ENCODE measurements at places on chromosomes 1 and 21.

GRCh38 chr1:209008586-209008985, 574.9 kb upstream of the CAMK1G start:
- DNase-seq: no peak

- DNase-seq: peak; percentile 38
Measured at GRCh38 chr1:23597635-23598388, 38.5 kb upstream of the ID3 start.

DNA sequence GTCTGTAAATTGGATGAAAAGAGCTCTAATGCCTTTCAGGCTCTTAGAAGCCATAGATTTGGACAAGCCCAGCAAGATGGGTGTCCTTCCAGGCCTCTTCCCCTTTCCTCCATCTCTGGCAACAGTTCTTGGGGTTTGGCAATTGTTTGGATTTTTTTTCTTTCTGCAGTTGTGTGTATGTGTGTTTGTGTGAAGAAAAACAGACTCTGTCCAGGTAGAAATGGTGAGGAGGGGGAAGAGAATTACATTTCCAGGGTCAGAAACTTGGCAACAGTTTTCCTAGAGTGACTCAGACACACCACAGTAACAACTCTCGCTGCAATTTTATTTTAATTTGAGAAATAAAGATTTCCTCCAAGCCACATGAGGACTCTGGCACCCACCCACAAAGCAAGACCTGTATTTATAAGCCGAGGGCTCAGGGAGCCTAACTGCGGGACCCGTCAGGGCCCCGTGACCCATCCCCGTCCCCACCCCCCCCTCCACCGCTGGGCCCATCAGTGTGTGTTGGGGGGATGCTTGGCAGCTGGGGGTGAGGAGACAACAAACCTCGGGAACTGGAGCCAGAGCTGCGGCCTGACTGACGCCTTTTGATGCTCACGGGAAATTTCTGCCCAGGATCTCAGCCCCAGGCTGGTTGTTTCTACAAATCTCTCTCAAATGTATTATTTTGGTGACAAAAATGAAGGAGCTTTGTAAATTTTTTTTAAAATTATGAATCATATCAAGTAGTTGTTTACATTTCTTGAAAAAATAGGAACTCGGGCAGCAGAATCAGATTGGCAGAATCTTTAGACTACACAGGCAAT, 4.4 kb downstream of the TMEM200B start:
- no peak for DNase-seq

DNA sequence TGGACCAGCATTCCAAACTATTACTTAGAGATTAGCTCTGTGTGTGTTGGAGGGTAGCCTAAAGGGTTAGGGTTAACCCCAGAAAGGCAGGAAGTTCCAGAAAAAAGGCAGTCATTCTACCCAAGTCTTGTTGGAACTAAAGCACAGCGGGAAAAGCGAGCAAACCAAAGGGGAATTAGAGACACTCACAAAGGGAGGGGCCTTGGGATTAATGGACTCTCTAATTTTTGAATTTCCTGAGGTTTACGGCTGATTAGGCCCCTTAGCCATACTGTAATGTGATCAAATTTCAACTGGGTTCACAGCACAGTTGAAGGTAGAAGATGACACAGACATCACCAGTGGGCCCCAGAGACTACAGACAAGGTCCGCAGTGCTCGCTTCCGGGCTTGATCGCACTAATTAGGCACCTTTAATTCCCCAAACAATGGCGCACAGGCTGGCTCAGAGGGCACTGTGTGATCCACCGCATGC, 28.3 kb downstream of the CAPZB start:
- peak; percentile 89 for DNase-seq

DNA sequence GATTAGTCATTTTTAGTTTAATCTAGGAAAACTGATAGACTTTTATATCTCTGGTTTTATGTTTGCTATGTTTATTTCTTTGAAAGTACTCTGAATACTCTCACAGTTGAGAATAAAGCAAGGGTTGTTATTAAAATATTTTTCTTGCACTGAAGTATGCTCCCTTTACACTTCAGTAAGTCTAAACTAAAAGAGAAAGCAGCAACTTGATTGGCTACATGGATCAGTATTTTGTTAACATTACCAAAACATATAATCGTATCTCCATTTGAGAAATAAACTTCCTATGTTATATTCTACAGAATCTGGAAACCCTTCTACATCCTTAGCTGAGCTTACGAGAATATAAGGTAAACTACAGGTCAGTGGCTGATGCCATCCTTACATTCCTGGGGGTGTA, 149.5 kb upstream of the HP1BP3 start:
- no peak for DNase-seq

- DNase-seq: no peak
Measured at GRCh38 chr1:190098756-190099155, 378.9 kb downstream of the BRINP3 start.

GRCh38 chr1:157161901-157162300, 23.7 kb upstream of the ETV3 start:
- no peak for DNase-seq

- peak; percentile 38 for DNase-seq
Measured at GRCh38 chr1:204578867-204579664, 62.9 kb downstream of the MDM4 start.
